Stimulated activated CD8-positive, alpha-beta memory T cell treated with anti-CD3 and anti-CD28 coated beads, Interleukin-4, amount 100 ng/mL, for 24 hours (primary cell): ENCODE measurements at places on chromosomes 7 and 10.

- no peak for DNase-seq
Observed at GRCh38 chr7:155464183-155464582, 6.3 kb downstream of the EN2 start.

- DNase-seq, result no peak
Observed at GRCh38 chr7:98278936-98279335, 2.5 kb upstream of the BRI3 start.

GRCh38 chr7:143485500-143485899, 7.8 kb downstream of the TAS2R41 start:
- no peak for DNase-seq

DNA sequence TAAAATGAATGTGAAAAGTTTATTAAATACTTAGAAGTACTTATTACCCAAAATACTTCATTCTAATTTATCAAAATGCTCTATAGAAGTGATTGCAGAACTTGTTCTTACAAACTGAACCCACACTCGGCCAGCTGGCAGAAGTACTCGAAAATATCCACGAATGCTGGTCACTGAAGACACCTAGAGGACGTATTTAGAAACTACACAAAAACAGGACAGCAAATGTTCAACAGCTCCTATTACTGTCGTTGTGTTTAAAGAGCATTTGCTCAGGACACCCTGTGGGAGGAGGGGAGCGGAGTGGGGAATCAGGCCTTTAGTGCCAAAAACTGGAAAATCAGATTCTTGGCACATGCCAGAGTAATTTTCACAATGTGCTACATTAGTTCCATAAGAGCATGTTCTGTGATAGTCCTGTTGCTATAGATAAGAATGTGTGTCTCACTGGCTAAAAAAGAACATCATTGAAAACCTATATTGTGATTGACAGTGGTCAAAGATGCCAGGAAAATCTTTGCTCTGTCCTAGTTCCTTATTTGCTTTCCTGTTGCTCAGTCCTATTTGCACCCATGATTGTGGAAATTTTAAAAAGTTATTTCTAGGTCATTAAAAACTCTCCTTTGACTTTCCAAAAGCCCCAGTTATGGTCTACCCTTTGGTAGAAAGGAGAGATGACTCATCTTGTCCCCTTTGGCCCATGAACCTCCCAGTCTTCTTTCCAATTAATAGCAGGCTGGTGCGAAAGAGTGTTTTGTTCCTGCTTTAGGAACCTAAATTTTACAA, 49.0 kb upstream of the NRBF2 start:
- DNase-seq, result peak; percentile 8

GRCh38 chr7:5694912-5695726, 86.3 kb downstream of the RNF216 start:
- peak; percentile 40 for DNase-seq

DNA sequence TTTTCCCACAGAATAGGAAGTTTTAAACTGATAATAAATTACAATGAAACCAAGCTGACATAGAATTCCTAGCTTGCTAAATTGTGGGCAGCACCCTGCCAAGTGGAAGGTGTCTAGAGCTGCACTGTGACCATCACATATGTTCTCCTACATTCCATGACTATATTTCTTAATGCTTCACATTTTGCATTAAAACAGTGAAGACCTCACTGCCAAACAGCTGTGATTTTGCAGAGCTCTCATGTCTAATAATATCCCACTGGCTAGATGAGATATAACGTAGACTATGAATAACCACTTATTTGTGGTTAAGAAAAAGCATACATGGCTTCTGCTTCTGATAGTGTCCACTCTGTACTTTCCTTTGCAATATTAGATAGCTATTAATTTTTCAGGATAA, 228.3 kb upstream of the TEX47 start:
- no peak for DNase-seq

DNA sequence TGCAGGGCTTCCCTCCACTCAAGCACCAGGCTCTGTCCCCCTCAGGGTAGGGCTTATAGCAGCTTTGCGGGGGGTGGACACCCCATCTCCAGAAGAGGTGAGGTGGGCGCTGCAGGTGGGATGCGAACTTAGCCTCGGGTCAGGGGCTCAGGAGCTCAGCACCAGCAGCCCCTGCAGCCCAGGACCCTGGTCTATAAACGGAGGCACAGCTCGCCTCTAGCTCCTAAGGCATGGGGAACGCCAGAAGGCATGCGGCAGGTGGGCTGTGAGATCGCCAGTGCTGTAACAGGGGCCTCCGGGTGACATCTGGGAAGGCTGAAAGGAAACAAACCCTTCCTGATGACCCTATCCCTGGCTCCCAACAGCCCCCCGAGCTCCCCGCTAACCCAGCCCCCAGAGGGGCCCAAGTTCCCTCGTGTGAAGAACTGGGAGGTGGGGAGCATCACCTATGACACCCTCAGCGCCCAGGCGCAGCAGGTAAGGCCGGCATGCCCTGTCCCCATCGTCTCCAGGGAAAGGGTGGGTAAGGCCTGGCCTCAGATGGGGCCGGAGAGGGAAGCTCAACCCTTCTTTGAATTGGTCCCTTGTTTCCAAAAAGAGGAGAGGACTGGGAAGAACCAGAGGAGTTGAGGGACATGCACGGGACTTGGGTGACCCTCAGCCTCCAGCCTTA, 4.2 kb downstream of the NOS3 start:
- DNase-seq, result no peak

- no peak for DNase-seq
Observed at GRCh38 chr7:35723011-35723410, 28.1 kb upstream of the HERPUD2 start.

DNA sequence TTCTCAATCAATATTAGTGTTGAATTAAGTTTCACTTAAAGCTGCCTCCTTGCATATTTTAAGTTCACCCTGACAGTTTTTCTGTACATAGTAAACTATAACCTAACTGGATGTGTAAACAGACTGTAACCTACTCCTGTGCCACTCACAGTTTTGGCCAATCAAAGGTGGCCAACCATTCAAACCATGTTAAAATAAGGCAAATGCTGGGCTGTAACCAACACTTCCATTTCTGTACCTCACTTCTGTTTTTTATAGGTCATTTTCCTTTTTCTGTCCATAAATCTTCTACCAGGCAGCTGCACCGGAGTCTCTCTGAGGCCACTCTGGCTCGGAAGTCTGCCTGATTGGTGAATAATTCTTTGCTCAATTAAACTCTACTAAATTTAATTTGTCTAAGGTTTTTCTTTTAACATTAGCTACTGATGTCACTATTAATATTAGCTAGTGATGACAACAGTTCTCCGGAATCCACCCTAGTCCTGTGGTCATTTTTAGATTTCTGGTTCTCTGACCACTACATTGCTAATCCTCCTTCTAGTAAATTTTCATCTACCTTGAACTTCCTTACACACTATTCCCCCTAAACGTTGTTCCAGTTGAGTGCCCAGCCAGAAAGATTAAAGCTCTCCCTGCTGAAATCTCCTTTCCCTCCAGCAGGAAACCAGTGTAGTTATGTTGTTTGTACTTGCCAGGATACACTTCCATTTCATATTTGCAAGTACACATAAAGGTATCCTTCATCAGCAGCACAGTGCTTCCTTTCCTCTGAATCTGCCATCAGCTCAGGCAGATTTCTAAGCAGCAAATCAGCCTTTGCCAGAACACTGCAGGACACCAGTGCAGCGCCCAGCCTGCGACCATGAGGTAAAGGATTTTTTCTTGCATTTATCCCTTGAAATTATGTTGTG, 18.6 kb upstream of the IFIT2 start:
- no peak for DNase-seq

- DNase-seq, result no peak
Observed at GRCh38 chr7:74395745-74396311, 57.9 kb upstream of the GTF2IRD1 start.

DNA sequence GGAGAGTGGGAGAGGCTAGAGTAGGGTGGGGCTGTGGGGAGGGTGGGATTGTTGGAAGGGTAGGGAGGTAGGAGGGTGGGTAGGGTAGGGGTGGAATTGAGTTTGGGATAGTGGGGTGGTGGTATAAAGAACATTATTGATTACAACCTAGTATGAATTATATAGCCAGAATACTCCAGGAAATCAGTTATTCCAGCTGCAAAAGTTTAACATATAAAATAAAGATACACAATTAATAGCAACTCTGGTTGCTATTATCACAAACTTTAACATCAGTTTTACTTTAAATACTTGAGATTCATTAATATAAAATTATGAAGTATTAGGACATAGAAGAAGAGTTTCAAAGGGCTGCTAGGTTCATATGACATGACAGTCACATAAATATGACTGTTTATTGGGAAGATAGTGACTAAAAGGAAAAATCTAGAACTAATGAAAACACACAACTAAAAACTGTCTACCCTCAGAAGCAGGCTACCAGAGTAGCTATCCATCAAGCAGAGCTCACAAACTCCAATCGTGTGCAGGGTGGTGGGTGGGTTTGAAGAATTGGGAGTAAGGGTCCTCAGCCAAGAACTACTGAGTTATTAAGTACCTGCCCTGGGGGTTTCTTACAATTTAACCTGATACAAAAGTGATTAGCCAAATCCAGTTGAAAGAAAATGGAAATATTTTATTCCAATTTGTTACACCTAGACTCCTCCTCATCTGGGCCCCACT, 14.0 kb upstream of the SGCE start:
- DNase-seq, result no peak

- DNase-seq, result no peak
Observed at GRCh38 chr10:3825244-3825643, 40.2 kb upstream of the KLF6 start.

DNA sequence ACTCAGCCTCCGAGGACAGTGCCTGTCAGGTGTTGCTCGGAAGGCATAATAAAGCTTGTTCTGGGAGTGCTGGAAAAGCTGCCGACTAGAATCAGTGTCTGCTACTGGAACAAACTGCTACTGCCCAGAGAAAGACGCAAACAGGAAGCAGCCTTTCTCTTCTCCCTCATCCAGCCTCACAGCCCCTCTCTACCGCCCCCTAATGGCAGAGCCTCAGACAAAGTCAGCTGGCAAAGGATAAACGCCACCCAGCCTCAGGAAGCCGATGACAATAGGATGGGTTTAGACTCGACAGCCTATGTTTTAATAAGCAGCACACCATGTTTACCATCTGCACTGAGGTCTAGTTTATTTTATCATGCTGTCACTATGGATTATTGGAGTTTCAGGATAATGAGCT, 169.5 kb upstream of the LYZL1 start:
- no peak for DNase-seq

GRCh38 chr7:140015471-140015970, 47.2 kb downstream of the PARP12 start:
- DNase-seq, result no peak

GRCh38 chr10:78630944-78631838, 437.6 kb upstream of the ZMIZ1 start:
- DNase-seq, result no peak

DNA sequence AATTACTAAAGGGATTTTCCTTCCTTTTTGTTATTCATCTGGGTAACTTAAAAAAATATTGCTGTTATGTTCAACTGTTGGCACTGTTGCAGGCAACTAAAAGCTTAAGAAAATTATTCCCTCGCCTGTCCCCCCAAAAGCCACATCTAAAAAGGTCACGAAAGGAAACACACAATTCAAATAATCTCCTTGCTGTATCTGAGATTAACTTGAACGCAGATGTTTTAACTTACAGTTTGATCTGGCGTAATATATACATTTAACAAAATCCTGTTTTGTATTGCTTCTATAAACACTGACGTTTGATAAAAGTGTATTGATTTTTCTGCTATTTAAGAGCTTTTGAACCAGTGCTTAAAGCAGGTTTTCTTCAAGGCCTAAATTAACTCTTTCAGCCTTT, 432.1 kb downstream of the SUGCT start:
- no peak for DNase-seq

DNA sequence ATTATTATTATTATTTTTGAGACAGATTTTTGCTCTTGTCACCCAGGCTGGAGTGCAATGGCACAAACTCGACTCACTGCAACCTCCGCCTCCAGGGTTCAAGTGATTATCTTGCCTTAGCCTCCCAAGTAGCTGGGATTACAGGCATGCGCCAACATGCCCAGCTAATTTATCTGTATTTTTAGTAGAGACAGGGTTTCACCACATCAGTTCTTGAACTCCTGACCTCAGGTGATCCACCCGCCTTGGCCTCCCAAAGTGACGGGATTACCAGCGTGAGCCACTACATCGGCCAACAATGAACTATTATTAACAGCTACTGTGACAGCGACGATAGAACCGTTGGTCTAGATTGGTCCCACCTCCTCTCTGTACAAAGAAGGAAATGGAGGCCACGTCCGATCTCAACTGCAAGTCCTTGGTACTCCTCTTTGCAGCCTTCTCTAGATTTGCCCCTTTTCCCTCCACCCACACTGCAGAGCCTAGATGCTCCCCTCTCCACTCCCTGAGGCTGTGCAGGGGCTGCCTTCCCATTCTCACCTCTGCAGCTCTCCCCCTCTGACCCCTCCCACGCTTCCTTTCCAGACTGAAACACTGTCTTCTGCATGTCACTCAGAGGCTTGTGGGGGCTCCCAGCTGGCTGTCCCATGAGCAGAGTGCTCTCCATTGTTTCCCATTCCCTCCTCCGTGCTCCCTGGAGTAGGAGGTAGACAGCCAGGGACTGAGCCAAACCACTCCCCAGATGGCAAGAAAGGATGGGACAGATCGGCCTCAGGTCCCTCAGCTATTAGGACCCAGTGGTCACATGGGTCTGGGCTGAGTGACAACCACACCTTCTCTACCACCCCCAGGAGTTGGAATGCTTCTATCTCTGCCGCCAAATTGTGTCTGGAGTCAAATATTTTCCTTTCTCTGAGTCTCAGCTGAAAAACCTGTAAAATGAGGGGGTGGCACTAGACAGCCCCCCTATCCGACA, 2.3 kb downstream of the LOXL4 start:
- DNase-seq, result no peak

DNA sequence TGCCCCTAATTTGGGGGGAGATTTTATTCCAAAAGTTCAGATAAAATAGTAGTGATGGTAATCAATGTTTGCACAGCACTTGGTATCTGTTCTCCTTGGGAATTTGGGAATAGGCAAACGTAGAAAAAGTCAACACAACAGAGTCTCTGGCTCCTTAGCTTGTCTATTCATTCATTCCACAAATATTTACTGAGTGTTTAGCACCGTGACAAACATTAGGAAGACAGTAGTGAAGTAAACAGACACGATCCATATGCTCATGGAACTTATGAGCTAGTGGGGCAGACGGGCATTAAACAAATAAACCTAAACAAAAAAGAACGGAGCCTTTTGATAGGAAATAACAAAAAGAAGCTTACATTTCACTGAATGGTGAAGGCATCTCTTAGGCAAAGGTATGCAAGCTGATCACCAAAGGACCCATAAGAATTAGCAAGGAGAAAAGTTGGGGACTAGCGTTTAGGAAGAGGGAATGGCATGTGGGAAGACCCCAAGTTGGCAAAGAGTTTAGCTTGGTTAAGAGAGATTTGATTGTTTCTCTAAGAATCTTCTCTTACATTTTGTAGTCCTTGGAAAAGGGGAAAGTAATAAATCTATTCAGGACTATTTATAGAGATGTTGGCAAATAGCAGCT, 243.9 kb upstream of the NPY start:
- DNase-seq, result no peak

- no peak for DNase-seq
Observed at GRCh38 chr10:7811000-7811399, 7.3 kb upstream of the TAF3 start.
